ENCODE measurements at places on chromosomes 2 and 18. TPM values are rescaled to one million over a fixed set of nuclear protein-coding genes. Genes with fewer than 3 reads are reported as not detected.

MEMO1 gene
- total RNA-seq, result 34.2 TPM

NETO1 gene
- 2.1 TPM for total RNA-seq

B3GNT7 gene
- total RNA-seq, result 47.2 TPM

TMEFF2 gene
- total RNA-seq, result 0.40 TPM

DPP4 gene
- 0.05 TPM for total RNA-seq

HSBP1L1 gene
- total RNA-seq, result not detected

GALNT3 gene
- not detected for total RNA-seq

ACVR1C gene
- total RNA-seq, result 0.05 TPM

SLC9A4 gene
- total RNA-seq, result not detected

NAT8 gene
- not detected for total RNA-seq

SERPINB3 gene
- total RNA-seq, result not detected

IL1F10 gene
- total RNA-seq, result not detected

LYG1 gene
- 0.45 TPM for total RNA-seq

PLCL1 gene
- total RNA-seq, result 0.08 TPM

MROH2A gene
- not detected for total RNA-seq

RTP5 gene
- total RNA-seq, result not detected

PDE11A gene
- 0.04 TPM for total RNA-seq

CTLA4 gene
- 2.7 TPM for total RNA-seq

COL3A1 gene
- not detected for total RNA-seq

PTH2R gene
- 0.11 TPM for total RNA-seq

TLK1 gene
- total RNA-seq, result 3.5 TPM

CDH7 gene
- total RNA-seq, result 0.08 TPM

PRKAG3 gene
- not detected for total RNA-seq

Data from A375 (cell line).